ENCODE measurements at places on chromosomes 1 and 21. TPM values are rescaled to one million over a fixed set of nuclear protein-coding genes. Genes with fewer than 3 reads are reported as not detected.
A peak's percentile ranks its signal among the peaks of the same experiment; 100 is the strongest.

Gene SERINC2
- total RNA-seq, result 36.0 TPM

Gene A3GALT2
- not detected for total RNA-seq

Gene CDA
- total RNA-seq, result 41.9 TPM

DNA sequence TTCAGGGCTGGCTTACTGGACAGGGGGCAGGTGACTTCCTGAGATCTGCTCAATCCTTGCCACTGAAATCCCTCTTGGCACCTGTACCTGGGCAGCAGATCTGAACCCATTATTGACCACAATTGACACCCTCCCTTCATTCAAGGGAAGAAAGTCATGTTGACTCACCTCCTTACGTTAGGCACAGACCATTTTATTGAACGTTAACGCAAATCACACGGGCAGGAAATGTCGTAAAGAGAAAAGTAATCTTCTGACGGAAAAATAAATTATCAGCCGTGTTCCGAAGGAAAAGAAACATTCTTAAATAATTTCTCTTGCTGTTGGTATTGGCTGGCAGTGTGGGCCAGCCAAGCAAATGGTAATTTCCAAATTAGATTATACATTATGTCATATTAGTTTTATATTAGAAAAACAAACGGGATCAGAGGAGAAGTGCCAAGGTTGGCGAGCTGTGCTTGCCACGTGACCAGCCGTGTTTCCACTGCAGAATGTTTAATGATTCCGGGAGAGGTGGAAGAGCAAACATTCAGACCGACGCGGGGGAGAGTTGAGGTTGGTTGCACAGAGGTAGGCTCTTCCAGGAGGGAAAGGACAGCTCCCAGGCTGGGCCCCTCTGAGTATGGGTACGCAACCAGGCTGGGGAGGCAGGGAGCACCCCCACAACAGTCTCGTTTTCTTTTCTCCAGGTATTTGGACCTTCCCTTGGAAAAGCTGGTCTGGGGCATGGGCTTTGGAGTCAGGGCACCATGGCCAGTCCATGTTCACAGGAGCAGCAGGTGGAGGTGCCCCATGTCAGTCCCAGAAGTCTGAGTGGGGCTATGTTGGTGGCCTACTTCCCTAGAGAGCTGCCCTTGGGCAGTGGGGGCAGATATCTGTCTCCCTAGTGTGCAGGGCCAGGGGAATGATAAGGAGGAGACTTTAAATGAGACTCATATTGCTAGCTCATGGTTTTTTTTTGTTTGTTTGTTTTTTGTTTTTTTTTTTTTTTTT lies 121.1 kb downstream of the FOXD2 start:
- no peak overlapping the region for H3K27ac ChIP-seq
- no peak for DNase-seq
- H3K36me3 ChIP-seq, result no peaks in the 10 kb centered on the region
- H3K27me3 ChIP-seq, result no peaks in the 10 kb centered on the region

Gene CNR2
- not detected for total RNA-seq

DNA sequence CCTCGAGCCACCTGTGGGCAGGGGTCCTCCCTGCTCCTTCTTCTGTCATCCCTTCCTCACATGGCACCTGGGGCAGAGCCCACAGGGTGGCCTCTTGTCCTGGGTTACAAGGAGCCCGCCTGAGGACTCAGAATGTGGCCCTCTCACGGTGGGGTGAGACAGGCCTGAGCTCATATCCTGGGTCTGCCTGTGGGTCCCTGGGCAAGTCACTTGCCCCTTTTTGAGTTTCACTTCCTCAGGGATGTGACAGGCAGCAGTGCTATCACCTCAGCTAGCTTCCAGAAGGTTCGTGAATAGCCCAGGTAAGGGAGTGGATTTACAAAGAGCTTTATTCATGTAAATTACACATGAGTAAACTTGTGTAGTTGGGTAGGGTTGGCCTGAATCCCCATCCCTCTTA lies 33.5 kb downstream of the HTR6 start:
- no peak overlapping the region for H3K27ac ChIP-seq
- H3K27me3 ChIP-seq, result no peaks in the 10 kb centered on the region
- H3K4me3 ChIP-seq, result no peak overlapping the region
- DNase-seq, result no peak
- no peaks in the 10 kb centered on the region for H3K4me1 ChIP-seq

- H3K4me3 ChIP-seq, result no peak overlapping the region
- no peaks in the 10 kb centered on the region for H3K36me3 ChIP-seq
- no peaks in the 10 kb centered on the region for H3K4me1 ChIP-seq
- no peak for DNase-seq
- H3K27ac ChIP-seq, result no peak overlapping the region
Measured at GRCh38 chr1:100362821-100363466, 10.6 kb downstream of the CDC14A start.

GRCh38 chr1:52542085-52542688 lies 10.7 kb downstream of the TUT4 start:
- DNase-seq, result no peak
- H3K4me3 ChIP-seq, result no peak overlapping the region
- H3K4me1 ChIP-seq, result no peaks in the 10 kb centered on the region
- peaks cover 5% of the 10 kb centered on the region for H3K36me3 ChIP-seq
- no peak overlapping the region for H3K27ac ChIP-seq
- H3K27me3 ChIP-seq, result no peaks in the 10 kb centered on the region

GRCh38 chr1:24899581-24900485 lies 30.2 kb downstream of the RUNX3 start:
- H3K4me1 ChIP-seq, result no peaks in the 10 kb centered on the region
- H3K27me3 ChIP-seq, result peaks cover 39% of the 10 kb centered on the region
- H3K27ac ChIP-seq, result no peak overlapping the region
- DNase-seq, result no peak
- H3K36me3 ChIP-seq, result no peaks in the 10 kb centered on the region

Gene OR2L3
- not detected for total RNA-seq

Gene ACTL8
- total RNA-seq, result 0.55 TPM

DNA sequence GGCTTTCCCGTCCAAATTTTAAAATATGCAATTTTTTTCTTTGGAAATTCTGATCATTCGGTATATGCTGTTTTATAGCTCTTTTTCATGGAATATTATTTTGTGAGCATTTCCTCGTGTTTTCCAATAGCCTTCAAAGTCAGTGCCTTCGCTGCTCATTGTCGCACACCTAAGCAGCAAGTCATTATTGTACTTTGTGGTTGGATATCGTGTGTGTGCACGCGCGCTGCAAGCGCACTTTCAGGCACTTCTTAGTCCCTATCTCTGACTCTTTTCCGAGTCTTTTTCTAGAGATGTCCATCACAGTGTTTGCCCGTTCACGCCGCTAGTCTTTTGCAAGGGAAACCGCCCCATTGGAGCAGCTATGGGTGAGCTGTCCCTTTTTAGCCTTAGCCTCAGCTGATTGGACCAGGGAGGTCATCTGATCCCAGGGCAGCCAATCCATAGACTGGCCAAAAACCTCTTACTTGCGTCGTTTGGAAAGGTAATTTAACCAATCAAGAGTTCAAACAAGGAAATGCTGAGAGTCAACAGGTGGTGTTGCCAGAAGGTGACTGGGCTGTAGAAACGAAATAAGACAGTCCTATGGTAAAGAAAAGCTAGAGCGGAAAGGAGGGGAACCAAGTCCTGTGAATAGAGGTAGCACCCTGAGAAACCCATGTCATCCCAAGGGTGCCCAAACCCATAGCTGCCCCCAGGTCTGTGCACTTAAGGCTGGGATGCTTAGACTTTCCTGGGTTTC lies 710 bp upstream of the HYI start:
- H3K27me3 ChIP-seq, result no peaks in the 10 kb centered on the region
- peak overlapping the region; percentile 70 for H3K27ac ChIP-seq
- DNase-seq, result peak; percentile 77
- peaks cover 4% of the 10 kb centered on the region for H3K36me3 ChIP-seq
- peak overlapping the region; percentile 71 for H3K4me3 ChIP-seq

- no peak for DNase-seq
- H3K4me1 ChIP-seq, result no peaks in the 10 kb centered on the region
- H3K4me3 ChIP-seq, result no peak overlapping the region
- no peaks in the 10 kb centered on the region for H3K27me3 ChIP-seq
- no peak overlapping the region for H3K27ac ChIP-seq
Measured at GRCh38 chr21:45830221-45830640, 151.3 kb upstream of the COL6A1 start.

GRCh38 chr1:16009030-16009460 lies 5.0 kb downstream of the SRARP start:
- H3K27me3 ChIP-seq, result no peaks in the 10 kb centered on the region
- H3K27ac ChIP-seq, result no peak overlapping the region
- H3K4me1 ChIP-seq, result peaks cover 5% of the 10 kb centered on the region
- no peaks in the 10 kb centered on the region for H3K36me3 ChIP-seq

DNA sequence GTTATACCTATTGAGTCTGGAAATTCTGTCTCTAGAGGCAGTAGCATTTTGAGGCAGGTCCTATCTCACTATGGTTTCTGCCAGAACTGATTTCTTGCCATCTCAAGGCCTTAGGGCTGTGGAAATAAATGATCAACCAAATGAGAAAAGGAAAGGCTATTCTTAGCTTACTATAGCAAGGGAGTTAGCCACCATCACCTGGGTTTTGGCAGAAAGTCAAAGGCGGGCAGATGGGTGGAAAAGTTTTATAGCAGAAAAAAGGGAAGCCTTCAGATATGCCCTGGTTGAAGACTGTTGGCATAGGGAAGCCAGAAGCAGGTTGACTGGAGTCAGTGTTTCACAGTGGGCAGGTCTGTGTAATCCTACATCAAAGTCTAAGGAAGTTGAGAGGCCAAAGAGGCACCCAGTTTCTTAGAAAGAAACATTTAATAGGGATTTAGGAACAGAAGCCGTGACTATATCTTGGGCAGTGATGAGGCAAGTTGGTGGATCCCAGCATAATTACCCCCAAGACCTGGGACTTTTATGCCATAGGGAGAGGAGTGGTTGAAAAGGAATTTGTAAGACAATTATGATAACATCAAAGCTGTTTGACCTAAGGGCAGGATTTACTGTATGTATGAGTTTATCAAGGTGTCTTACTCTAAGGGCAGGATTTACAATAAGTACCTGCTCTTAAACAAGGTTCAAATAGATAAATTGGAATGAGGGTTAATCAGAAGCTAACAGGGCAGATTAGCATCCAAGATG lies 29.7 kb downstream of the CTH start:
- H3K27ac ChIP-seq, result no peak overlapping the region
- H3K4me3 ChIP-seq, result no peak overlapping the region
- no peak for DNase-seq
- H3K27me3 ChIP-seq, result no peaks in the 10 kb centered on the region
- no peaks in the 10 kb centered on the region for H3K4me1 ChIP-seq

DNA sequence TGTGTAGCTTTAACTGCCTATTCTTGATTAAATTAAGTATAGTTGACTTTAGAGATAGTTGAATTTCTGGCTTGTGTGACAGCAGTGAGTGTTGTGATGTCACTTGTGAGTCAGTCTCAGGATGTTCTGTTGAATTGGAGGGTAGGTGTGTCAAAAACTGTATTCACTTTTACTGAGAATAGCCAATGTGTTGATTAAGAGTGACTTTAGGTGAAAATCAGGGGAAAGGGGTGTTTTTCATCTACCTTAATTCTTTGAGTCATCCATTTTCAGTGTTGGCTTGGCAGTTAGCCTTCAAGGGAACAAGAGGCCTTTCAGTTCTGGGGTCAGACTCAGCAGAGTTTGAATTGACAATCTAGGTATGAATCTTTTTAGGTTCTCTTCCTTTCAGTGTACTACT lies 75.9 kb downstream of the CDC14A start:
- H3K36me3 ChIP-seq, result no peaks in the 10 kb centered on the region
- H3K4me3 ChIP-seq, result no peak overlapping the region
- no peak overlapping the region for H3K27ac ChIP-seq
- no peaks in the 10 kb centered on the region for H3K27me3 ChIP-seq
